ENCODE measurements at places on chromosomes 1 and 21.

GRCh38 chr1:119735217-119735616, 23.5 kb downstream of the PHGDH start:
- DNase-seq: no peak

DNA sequence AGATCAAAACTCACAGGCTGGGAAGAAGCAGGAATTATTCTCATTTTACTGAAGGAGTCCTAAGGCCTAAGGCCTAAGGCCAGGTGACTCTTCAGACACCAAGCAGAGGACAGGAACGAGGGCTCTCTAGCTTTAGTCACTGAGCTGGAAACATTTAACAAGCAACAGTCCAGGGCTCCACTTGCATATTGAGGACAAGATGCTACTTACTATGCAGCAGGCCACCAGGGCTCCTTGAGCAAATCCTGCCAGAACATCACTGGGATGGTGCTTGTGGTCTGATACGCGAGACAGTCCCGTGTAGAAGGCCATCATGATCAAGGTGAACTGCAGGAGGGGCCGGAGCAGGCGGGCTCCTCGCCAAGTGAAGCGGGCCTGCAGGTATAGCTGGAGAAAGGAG, 67.6 kb downstream of the PLPP3 start:
- DNase-seq: no peak

DNA sequence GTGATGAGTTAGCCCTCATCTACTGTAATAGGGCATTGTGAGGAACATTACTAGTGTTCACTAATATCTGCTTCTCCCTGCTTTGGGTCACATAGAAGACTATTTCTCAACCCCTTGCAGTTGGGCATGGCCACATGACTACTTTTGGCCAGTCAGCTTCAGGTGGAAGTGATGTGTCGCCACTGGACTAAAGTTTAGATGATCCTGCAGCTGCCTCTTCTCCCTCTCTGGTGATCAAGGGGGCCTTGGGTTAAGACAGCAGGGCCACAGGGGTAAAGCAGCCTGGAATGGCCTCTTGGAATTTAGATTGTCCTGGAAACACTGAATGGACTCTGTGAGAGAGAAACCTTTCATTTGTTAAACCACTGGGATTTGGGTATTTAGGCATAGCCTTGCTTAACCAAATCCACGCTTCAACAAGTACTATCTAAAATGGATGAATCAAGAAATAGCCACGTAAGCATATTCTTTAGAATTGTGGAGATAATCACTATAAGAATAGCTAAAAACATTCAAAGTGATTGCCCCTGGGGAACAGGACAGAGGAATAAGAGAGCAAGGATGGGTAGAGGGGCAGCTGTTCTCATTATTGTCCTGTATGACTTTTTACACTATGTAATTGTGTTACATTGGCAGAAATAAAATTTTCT, 41.2 kb downstream of the OPRD1 start:
- no peak for DNase-seq

DNA sequence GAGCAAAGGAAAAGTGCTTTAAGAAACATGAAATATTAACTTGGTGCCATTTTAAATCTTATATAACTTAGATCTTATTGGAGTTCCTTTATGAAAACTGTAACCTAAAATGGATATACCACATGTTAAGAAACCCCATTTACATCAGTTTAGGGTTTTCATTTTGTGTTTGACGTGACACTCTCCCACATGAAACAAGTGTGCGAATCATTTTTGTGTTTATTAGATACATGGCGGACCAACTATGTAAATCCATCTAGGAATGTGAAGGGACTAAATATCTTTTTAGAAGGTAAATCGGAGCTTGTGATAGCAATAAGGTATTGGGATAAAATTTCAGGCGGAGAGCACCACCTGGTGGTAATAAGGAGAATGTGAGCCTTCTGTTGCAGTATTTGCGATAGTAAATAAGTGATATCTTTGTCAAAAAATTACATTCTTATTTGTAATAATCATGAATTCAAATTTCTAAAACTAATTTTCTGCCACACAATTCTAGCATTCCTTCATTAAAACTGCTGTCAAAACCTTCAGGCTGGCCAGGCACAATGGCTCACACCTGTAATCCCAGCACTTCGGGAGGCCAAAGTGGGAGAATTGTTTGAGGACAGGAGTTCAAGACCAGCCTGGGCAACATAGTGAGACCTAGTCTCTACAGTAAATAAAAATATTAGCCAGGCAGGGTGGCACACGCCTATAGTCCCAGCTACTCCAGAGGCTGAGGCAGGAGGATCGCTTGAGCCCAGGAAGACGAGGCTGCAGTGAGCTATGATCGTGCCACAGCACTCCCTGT, 31.3 kb downstream of the SMAP2 start:
- no peak for DNase-seq

DNA sequence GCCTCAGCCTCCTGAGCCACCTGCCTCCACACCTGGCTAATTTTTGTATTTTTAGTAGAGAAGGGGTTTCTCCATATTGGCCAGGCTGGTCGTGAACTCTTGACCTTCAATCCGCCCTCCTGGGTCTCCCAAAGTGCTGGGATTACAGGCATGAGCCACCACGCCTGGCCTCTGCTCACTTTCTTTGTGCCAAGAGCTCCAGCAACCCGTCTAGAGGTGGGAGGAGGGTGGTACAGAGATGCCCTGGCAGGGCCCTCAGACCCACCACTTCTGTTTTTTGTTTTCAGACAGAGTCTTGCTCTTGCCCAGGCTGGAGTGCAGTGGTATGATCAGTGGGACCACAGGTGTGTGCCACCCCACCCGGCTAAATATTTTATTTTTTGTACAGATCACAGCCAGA, 6.9 kb upstream of the SYNC start:
- DNase-seq: no peak

GRCh38 chr1:13585612-13585991, 2.0 kb downstream of the PDPN start:
- no peak for DNase-seq

GRCh38 chr1:29676496-29676895, 440.2 kb downstream of the PTPRU start:
- DNase-seq: no peak

DNA sequence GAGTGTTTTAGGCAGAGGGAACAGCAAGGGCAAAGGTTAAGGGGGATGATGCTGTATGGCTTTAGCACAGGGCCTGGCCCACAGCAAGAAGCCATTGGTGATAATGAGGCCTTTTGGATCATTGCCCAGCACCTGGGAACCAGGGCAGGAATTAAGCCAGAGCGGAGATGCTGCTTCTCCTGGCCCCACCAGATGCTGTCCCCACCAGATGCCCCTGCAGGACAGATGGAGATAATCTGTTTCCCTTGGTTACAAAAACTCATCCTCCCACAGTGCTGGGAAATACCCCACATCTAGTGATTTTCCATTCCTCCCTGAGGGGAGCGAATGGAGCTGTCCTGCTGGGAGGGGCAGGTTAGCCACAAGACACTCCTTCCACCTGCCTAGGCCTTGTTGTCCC, 18.8 kb downstream of the OPRD1 start:
- no peak for DNase-seq

DNA sequence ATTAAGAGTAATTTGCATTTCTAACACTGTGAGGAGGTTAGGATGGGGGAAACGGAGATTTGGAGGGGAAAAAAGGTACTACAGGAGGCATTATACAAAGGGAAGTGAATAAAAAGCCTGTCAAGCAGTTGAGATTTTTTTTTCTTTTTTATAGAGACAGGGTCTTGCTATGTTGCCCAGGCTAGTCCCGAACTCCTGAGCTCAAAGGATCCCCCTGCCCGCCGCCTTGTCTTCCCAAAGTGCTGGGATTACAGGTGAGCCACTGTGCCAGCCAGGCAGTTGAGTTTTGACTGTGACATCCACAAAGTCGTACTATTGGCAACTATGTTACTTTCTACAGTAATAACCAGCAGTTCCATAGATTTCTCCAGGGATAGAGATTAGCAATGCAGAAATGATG, 2.6 kb downstream of the CLCC1 start:
- no peak for DNase-seq

DNA sequence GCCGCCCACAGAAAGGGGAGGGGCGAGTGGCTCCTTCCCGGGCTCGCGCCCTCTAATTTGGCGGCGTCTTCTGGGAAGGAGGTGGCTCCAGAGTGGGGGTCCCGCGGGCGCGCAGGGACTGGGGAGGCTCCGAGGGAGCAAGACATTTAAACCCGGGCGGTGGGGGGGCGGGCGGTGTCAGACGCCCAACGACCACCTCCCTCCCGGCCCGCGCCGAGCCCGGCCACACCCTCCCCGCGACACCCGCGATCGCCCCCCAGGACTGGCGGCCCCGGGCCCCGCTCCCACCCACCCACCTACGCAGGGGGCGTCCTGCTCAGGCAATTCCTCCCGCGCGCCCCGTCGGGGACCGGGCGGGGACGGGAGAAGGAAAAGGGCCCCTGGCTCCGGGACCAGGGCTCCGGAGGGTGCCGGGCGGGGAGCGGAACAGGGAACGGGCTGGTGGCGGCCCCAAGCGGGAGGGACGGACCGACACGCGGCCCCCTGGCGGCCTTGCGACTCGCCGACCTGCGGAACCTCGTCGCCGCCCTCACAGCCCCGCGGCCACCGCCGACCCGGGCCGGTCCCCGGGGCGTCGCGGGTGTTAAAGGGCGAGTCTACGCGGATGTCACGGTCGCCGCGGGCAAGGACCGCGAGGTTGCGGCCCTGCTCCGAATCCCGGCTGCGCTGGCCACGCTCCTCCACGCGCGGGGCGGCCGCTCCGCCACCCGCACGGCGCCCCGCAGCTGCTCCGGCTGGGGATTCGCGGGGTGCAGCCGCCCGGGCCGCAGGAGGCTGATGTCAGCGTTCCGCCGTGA, 94.0 kb upstream of the FMN2 start:
- no peak for DNase-seq

DNA sequence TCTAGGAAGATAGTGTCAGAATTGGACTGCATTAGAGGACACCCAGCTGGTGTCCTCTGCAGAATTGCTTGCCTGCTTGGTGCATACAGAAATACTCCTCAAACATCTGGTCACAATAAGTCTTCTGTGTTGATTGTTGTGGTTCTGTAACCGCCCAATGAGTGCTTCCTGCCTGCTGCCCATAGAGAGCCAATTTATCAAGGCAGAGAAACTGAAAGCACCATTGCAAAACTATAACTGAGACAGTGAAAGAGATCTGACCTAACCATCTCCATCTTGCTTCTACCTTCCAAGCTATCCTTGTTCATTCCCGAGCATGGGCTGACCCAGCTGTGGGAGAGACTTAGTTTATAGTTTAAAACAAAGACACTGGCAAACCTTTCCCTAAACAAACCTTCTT, 462.4 kb upstream of the RGS18 start:
- no peak for DNase-seq

- DNase-seq: no peak
Measured at GRCh38 chr1:1239227-1239613, 7.2 kb downstream of the B3GALT6 start.

- no peak for DNase-seq
Measured at GRCh38 chr21:39020751-39021477, 162.3 kb downstream of the PSMG1 start.

DNA sequence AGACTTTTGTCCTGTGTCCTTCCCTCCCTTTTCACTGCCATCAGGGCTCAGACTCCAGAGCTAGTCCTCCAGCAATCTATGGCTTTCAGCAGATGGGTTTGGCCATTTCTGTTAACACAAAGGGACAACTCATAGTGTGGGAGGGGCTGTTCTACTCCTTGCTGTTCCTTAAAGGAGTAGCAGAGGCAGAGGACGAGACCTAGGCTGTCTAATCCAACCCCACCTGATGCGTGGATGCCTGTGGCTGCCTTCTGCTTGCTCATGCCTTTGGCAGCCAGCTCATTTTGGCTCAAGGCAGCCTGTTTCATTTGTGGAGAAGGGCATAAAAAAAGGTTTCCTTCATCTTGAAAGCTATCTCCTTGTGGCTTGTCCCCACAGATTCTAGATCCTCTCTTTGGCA, 27.0 kb downstream of the MFSD2A start:
- no peak for DNase-seq

DNA sequence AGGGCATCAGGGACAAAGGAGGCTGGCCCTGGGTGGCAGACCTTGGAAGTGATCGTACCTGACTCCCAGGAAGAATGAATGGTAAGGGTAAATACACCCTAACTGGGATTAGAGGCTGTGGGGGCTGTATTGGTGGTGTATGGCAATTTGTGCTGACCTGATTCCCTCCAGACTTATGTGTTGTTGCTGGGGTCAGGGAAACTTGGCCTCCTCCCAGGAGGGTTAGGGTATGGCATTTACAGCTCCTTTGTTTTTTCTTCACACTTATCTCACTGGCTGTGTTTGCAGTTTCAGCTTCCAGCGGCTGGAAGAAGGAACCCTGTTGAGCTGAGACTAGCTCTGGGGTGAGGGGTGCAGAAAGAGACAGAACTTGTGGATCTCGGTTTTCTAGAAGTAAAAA, 8.2 kb downstream of the VANGL1 start:
- no peak for DNase-seq

DNA sequence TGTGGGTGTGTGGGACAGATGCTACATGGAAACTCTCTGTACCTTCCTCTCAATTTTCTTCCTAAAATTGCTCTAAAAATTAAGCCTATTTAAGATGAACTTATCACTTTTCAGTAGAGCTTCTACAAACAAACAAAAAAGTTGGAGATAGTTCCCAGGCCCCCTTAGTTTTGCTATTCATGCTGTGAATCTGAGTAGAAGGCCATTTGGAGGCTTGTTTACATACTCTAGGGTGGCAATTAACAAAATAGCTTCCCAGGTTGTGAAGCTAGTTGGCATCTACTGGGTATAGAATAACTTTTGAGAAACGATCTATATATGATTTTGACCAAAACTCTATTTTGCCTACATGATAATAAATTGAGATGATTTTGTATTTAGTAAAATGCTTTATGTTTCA, 541.4 kb upstream of the B3GALT2 start:
- DNase-seq: no peak

GRCh38 chr1:226990133-226990716, 50.1 kb downstream of the COQ8A start:
- peak; percentile 10 for DNase-seq

- peak; percentile 88 for DNase-seq
Measured at GRCh38 chr1:206544562-206545257, 37.4 kb downstream of the RASSF5 start.

DNA sequence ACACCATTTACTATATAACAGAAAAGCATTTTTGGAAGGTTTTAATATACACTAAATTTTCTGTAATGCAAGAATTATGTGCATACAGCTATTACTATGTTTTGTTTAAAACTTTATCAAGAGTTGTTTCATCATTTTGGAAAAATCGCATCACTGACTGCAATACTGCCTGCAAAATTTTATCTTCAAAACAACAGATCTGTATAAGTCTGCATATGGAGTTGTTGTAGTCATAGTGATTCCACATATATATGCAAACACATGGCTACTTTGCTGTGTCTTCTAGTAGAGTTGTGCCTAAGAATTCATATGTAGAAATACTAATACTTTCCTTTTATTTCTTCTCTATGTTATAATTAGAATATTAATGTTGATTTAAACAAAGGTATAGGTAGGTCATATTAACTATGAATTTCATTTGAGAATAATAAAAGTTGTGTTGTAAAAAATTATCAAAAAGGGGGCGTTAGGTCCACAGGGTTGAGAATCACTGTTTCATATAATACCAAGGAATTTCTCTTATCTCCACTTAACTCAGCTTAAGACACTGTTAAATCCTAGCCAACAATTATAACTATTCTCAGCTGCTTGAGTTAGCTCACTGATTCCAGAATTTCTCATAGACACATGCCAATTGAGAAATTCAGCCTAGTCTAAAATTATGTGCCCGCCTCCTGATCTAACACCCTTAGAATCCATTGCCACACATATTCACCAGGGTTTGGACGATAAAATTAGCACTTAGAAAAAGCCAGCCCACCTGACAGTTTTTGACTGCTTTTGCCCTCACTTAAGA, 22.9 kb upstream of the LAMC1 start:
- DNase-seq: no peak
